Peyer's patch (tissue), 4 donors: ENCODE measurements at places on chromosomes 16 and 17.

GRCh38 chr17:59357929-59358328 is 26.5 kb downstream of the YPEL2 start:
- no peak for DNase-seq

- no peak for DNase-seq
Measured at GRCh38 chr17:2065949-2066400, 11.1 kb downstream of the HIC1 start.

- no peak for DNase-seq
Measured at GRCh38 chr16:69260506-69260905, 50.6 kb upstream of the VPS4A start.

GRCh38 chr17:66965801-66966262 is 1.3 kb downstream of the CACNG4 start:
- DNase-seq: no peak

DNA sequence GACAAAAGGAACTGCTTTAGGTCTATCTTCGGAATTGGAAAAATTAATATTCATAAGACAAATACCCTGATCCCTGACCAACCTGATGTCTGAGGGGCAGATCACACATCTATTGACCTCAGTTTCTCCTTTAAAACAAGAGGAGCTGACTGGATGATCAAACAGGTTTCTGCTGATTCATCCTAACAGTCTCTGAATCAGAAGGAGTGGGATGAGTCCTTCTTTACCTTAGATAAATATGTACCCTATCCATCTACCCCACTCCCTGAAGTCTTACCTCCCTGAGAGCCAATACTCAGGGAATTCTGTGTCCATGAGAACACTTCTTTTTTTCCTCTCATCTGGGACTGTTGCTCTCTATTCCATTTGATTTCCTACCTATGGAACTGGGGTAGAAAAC is 80.3 kb upstream of the CRHR1 start:
- DNase-seq: no peak

- no peak for DNase-seq
Measured at GRCh38 chr16:845351-845745, 44.8 kb upstream of the GNG13 start.

DNA sequence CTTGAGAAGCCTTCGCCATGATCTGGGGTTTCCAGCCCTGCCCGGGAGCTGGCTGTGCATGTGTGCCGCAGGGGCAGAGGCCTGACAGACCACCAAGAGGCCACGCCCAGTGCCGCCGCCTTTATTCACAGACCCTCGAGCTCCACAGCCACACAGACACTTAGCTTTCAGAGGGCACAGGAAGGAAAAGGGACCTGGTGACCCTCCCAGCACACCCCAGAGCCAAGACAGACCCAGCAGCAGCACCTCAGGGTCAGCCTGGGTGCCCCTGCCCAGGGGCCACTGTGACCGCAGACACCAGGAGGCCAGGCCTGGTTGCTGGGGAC is 10.8 kb downstream of the MCRIP1 start:
- no peak for DNase-seq

DNA sequence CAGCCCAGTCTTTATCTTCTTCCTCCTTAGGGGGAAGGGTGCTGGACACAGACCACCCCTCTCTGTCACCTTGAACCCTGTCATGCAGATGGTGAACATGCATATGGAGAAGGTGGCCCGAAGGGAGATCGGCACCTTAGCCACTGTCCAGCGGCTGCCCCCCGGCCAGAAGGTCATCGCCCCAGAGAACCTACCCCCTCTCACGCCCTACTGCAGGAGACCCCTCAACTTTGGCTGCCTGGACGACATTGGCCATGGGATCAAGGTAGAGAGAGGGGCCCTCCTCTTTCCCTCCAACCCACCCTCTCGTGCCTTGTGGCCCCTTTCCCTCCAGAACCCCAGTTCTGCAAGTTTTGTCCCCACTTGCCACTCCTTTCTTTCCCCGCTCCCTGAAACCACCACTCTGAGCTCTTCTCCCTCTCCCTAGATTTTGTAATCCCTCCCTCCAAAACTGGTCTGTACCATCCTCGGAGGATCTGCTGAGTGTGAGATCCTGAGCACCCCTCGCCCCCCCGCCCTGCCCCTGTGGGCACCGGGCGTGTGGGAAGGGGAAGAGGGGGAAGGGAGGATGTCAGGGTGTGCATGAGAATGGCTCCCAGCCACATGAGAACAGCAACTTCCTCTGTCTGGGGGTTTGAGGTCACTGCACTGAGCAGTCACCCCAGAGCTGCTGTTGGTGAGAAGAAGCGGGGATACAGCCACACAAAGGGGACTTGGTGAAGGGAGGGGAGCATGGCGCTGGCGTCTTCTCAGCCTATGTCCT is 7.3 kb downstream of the ABI3 start:
- DNase-seq: peak; percentile 91

- no peak for DNase-seq
Measured at GRCh38 chr16:80997964-80998620, 8.6 kb downstream of the CMC2 start.

DNA sequence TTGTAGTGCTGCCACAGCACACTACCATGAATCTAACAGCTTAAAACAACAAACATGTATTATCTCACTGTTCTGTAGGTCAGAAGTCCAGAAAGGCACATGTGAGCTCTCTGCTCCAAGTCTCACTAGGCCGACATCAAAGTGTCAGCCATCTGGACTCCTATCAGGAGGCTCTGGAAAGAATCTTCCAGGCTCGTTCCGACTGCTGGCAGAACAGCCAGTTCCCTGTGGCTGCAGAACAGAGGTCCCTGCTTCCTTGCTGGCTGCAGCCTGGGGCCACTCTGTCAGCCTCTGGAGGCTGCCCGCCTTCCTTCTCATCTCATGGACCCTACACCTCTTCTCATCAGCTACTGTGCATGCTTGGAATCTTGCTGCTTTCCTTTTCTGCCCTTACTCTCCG is 168.9 kb downstream of the CBLN1 start:
- no peak for DNase-seq

DNA sequence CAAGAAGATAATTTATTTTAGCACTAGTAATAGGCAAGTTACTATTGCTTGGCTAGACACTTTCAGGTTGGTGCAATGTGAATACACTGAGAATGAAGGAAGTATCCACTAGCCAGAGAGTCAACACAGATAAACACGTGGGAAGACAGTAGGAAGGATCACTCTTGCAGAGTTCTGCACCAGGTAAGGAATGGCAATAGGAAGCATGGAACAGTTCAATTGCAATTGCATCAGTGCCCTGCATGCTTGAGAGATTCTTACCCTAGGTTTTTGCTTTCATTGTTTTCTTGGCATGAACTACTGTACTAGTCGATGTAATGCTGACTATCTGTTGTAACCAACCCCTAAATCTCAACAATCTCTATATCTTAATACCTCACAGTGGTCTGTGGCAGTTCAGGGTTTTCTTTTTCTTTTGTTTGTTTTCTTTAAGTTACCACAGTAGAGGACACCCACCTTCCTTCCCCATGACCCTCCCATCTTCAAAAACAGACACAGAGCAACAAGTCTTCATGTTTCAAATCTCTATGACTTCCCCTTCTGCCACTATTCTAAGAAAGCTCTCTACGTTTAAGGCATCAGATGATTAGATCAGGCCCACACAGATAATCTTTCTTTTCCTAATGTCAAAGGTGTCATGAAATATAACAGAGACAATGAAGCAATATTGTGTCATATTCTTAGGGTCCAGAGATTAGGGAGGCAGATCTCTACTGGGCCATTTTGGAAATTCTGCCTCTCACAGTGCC is 18.1 kb upstream of the ABCA8 start:
- DNase-seq: no peak

DNA sequence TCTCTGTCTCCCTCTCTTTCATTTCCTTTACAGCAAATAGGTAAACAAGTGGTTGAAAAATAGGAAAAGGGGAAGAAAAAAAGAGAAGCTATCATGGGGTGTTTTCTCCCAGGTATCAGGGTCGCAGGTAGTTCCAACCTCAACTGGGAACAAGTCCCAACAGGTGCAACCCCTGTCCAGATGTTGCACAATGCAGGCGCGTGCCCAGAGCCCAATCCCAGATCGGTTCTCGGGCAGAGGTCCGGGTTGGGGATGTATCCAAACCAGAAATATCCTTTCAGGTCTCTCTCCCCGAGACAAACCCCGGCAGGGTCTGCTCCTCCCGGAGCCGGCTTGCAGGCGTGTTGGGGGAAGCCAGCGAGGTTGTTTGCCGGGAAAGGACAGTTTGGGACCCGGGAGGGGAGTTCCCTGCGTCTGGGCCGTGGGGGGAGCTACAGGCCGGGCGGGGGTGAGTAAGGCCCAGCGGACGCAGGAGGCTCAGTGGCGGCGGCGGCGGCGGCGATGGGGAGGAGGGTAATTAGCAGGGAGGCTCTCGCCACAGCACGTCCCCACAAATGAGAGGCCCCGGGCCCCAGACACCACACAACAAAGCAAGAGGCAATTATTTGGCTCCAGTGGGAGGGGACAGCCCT is 21.2 kb upstream of the SP6 start:
- DNase-seq: no peak

DNA sequence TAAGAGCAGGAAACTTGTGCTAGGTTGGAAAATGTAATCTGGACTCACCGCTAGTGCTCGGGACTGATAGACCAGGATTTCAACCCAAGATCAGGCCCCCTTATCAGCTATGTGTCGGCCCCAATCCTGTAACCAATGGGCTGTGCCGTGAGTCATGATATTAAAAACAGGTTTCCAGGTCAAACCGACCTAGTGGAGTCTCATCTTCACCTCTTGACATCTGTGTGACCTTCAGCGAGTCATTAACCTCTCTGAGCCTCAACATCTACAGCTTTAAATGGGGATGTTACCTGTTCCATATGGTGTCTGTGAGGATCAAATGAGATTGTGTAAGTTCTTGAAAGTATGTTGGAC is 512 bp downstream of the PMM2 start:
- no peak for DNase-seq

- DNase-seq: no peak
Measured at GRCh38 chr17:6070430-6070912, 292 bp downstream of the WSCD1 start.

DNA sequence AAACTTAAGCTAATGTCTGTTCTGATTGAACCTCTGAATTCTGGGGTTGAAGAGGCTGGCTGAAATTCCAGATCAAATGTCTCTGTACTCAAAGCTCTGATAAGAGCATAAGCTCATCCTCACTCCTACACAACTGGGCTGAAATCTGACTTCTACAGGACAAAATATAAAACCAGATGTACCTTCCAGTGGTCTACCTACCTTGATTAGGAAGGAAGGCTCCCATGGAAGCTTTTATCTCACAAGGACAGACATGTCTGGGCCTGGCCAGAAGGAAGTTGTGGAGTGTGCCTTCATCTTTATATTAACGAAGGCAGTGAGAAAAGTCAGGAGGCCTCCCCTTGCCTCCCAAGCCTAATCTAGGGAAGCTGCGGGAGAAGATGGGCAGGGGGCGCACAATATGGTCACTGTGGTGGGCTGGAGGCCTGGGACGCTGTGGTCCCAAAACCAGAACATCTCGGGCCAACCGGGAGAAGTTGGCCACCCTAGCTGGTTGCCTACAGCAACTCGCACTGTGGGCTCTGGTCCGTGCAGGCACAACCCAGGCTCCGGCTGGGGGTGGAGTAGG is 55.6 kb upstream of the LRRC37A3 start:
- DNase-seq: no peak

DNA sequence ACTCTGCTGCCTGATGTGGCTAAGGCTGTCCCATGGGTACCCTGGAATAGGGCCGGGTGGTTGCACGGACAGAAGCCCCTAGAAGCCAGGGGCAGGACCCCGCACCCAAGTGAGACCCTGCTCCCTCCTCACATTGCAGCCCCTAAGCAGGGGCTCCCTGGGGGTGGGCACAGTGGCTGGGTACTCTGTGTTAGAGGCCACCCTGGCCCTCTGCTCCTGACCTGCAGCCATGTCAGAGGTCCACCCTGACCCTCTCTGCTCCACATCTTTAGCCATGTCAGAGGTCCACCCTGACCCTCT is 2.1 kb downstream of the CBFA2T3 start:
- no peak for DNase-seq

DNA sequence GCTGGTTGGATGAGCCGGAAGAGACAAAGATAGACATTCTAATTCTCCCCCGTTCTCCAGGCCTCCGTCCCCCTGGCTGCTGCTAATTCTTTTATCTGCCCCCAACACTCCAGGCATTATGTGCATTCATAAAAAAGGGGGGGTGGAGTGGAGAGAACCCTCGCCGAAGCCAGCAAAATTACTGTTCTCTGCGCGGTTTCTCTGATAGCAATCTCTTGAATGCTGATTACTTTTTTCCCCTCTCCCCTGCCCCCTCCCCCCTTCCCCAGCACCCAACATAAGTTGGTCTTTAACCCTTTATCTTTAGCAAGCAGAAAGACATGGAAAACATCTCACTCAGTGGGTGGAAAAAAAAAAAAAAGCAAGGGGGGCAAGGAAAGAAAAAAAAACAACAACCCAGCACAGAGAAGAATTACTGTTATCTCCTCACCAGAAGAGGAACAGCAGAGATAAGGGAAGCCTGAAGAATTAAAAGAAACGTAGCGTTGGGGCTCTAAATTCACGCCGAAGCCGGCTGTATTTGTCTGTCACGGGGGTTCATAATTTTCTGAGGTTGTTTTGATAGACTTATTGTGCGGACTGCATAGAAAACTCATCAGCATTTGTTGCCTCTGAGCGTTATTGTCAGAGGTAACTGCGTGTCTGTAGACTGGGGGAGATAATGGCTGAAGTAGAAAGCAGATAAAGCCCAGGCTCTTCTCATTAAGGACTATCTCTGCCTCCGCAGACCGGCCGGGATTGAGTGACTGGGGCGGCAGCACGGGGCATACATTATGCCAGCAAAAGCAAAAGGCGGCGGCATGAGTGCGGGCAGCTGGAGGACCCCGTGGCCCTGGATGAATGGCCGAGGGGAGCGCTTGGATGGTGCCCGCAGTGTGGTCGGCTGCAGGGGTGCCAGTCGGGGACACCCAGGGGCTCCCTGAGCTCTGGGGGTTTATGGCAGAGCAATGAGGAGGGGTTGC is 126.9 kb downstream of the MRM1 start:
- no peak for DNase-seq

DNA sequence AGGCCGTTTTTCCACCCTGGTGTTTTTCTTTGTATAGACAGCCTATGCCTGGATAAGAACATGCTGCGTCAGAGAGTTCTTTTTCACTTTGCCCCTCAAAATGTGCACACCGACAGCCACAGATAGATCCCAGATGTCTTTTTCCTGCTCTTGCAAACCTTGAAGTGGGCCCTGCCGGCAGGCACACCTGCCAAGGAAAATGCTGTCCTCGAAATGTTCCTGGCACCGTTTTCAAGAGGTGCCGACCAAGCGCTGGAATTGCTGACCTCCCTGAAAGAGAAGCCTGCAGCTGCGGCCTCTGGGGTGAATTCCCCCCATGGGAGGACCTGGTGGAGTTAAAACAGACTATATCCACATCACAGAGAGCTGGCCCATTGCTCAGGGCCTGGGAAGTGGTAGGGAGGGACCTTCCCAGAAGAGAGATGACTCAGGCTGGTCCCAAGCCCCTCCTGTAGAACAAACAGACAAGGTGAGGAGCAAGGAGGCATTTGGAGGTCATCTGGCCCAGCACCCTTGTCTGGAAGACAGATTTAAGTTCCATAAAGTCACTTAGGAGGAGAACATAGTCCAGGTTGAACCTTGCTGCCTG is 668.1 kb downstream of the MAF start:
- DNase-seq: no peak

- no peak for DNase-seq
Measured at GRCh38 chr16:4461250-4462085, 13.0 kb downstream of the NMRAL1 start.

GRCh38 chr16:68406458-68407152 is 41.7 kb downstream of the SMPD3 start:
- DNase-seq: no peak

- DNase-seq: no peak
Measured at GRCh38 chr17:48290378-48290777, 139.6 kb downstream of the SKAP1 start.
